ENCODE measurements at places on chromosomes 1 and 21.

- DNase-seq = no peak
Observed at GRCh38 chr1:65729259-65729658, 63.4 kb upstream of the PDE4B start.

DNA sequence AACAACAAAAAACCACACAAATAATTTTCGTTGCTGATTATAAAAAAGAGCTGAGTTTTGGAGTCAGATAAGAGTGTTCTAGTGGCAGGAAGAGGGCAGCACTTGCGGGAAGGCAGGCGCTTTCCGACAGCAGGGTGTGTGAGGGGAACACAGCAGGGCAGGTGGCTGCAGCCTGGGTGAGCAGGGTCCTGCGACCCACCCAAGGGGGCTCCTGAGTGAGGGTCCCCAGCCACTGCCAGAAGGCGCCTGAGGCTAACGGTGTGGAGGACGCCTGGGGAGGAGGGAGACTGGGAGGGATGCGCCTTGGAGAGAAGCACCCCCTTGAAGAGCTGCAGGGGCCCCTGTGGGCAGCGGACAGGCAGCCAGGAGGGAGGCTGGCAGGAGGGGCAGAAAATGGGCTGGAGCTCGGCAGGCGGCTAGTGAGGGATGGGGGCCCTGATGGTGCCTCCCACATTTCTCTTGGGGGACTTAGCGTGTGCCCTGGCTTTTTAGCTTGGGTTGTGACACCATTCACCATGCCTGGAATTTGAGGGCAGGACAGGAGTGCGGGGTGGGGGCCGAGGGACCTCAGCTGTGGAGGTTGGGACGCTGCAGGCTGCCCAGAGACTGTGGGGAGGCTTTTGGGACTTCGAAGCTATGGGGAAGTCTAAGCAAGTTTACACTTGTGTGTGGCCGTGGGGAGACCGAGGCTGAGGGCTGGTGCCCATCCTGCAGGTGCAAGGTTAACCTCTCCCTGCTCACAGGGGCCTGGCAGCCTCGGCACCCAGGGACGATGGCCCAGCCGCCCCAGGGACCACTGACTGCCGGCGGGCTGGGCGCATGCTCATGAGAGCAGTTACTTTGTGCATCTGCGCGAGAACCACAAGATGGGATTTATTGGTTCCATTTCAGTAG lies 111.4 kb downstream of the SIK1 start:
- peak; percentile 22 for DNase-seq

DNA sequence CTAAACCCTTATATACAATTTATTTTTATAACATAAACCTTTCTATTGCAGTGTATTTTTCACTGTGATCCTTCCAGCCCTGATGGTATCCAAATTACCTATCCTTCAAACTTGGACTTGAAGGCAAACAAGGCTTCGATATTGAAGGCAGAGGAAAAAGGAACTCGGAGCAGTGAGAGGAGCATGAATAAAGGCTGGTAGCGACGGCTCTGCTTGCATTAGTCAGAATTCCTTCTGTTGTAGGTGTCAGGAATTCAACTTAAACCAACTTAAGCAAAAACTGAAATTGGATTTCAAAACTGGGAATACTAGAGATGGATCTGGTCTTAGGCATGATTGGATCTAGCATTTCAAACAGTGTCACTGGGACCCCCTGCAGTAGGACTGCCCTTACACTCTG lies 17.8 kb upstream of the SSX2IP start:
- no peak for DNase-seq

DNA sequence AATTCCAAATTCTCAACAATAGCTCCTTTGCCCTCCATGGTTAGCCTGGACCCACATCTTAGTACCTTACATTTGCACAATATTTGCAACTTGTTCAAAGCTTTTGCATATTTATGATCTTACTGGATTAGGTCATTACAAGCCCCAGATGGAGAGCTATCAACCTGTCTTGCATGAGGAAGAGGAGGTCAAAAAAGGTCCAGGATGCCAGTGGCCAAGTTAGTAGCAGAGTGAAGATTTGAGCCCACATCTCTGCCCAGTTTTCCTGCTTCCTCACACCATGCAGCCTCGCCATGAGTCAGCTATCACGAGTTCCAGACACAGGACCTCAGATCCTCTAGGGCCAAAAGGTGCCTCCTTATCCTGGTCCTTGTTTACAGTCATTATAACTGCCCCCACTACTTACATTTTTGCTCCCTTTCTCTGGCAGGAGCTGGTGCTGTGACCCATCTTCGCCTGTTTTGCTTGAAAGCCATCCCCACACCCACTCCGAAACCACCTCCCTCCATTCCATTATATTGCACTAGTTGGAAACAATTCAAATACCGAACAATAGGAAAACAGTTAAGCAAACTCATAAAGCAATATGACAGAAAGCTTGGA lies 5.0 kb upstream of the AHCYL1 start:
- DNase-seq = peak; percentile 91

GRCh38 chr1:60262701-60263100 lies 189.1 kb upstream of the C1orf87 start:
- no peak for DNase-seq

DNA sequence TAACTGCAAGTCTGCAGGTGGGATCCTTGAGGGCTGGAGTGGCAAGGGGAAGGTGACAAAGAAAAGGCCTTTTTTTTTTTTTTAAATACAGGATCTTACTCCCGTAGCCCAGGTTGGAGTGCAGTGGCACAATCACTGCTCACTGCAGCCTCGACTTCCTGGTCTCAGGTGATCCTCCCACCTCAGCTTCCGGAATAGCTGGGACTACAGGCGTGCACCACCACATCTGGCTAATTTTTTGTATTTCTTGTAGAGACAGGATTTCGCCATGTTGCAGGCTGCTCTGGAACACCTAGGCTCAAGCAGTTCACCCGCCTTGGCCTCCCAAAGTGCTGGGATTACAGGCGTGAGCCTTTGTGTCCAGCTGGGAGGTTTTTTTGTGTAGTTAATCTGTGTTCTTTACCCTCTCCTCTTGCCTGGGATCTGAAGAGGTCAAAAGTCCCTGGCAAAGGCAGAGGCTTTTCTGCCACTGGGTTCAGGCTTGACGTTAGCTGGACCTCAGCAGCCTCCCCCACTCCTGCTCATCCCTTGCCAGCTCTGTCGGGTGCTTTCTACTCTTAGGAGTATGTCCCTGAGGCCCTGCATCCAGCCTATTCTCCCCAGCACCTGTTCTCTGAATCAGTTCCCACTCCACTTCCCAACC lies 5.2 kb downstream of the IL6R start:
- DNase-seq = no peak

DNA sequence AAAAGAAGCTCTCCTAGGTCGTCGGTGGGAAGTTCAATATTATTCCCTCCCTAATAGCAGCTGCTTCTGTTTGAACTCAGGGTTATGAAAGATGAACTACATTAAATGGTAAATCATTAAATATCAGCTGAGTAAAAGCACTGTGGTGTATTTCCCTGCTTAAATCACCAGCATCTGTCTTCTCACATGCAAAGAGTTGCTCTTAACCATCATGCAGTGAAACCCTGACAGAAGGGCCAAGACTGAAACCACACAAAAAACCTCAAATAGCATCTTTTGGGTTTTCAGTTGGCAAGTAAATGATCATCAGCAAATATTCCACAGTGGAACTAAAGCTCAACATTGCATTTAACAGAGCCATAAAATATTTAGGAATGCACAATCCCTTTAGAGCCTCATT lies 380.0 kb upstream of the ADGRL2 start:
- DNase-seq = no peak

DNA sequence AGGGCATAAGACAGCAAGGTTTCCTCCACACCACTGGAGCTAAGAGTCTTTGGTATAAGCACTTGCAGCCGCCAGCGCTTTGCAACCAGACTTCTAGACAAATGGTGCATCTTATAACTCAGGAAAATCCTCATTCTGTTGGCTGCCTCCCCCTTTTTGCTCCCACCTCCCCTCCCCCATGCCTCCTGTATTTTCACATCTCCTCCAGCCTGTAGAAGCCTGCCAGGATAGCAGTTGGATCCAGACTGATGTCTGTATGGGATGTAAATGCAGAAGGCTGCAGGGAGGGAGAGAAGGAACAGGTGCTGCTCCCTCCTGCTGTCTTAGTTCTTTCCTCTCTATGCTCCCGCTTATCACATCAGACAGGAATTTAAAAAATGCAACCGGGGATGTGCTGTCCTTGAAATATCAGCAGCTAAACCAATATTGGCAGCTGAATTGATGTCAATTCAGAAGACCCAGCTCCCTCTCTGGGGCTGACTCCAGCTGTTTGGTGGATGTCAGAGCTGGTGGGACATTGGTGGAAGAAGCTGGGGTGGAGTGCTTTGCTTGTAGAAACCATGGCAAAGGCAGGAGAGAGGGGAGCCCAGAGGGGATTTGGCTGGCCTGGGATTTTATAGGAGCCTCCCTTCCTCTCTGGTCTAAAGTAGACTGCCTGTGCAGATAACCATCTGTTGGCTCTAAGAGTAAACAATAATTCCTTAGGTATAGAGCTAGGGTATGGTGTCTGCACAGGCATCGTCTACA lies 53.5 kb downstream of the NFASC start:
- DNase-seq = no peak

DNA sequence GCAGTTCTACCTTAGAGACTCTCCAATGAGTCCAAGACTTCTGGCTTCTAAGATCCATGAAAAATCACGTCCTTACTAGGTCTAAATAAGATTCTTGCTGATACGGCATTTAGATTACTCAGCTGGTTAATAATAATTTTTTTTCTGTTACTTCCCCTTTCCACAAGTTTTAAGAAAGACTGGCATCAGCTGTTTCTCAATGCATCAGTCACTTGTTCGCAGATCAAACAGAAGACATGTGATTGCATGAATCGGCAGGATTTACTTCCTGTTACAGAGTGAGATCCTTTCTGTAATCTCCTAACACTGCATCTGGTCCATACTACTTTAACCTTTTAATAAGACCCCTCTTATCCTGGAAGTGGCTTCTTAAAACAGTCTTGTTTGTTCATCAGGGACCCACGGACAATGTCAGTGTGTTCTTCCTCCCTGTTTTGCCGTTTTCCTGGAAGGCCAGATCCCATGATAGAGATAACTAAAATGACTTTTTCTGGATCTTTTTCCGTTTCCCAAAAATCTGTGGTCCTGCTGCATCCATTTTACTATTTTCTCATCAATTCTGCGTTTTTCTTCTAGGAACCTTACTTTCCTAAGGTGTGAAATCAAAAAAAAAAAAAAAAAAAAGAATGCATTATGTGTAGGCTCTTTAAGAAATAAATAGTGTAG lies 6.1 kb downstream of the NPL start:
- no peak for DNase-seq

DNA sequence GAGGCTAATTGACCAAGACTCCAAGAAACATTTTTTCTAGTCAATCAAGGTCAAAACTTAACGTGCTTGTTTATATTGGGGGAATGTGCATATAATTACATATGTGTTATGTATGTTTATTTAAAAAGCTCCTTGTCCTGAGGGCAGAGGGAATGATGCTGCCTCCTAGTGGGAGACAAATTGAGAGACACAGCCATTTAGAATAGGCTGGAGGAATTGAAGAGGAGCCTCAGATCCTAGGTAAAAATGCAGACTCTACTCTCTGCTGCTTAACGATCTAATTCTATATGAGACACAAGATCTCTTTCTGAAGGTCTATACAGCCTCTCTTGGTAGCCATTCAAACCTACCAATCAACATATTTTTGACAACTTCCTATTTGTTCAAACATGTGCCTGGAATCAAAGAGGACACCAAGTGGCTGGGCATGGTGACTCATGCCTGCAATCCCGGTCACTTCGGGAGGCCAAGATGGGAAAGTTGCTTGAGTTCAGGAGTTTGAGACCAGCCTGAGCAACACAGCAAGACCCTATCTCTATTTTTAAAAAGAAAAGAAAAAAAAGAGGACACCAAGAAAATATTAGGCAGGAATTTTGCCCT lies 136.6 kb upstream of the ZNF648 start:
- DNase-seq = no peak

- no peak for DNase-seq
Observed at GRCh38 chr1:211738691-211739301, 63.4 kb upstream of the NEK2 start.

DNA sequence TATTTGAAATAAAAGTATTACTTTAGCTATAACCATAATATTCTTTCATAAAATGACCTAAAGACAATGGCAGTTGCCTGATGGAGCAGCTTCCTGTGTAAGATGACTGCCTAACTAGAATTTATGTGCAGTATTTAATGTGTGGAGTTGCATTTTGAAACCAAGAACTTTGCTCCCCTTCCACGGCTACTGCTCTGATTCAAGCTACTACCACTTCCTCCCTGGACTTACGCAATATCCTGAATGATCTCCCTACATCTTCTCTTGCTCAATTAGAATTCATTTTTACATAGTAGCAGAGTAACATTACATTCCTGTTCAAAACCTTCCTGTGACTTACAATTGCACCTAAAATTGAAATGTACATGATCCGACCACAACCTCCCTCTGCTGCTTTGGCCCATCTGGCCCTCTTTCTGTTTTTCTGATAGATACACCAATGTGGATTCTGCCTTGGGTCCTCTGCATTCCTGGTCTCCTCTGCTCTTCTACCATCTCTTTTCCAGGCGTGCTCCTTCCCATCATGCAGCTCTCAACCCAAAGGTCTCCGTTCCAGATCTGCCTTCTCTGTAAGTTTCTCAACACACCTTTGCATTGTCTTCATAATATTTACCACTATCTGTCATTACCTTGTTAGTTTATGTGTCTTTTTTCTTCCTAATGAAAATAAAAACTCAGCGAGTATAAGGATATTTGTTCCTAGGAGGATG lies 47.4 kb upstream of the USP25 start:
- peak; percentile 70 for DNase-seq

- no peak for DNase-seq
Observed at GRCh38 chr1:76037324-76037723, 37.2 kb upstream of the ST6GALNAC3 start.

DNA sequence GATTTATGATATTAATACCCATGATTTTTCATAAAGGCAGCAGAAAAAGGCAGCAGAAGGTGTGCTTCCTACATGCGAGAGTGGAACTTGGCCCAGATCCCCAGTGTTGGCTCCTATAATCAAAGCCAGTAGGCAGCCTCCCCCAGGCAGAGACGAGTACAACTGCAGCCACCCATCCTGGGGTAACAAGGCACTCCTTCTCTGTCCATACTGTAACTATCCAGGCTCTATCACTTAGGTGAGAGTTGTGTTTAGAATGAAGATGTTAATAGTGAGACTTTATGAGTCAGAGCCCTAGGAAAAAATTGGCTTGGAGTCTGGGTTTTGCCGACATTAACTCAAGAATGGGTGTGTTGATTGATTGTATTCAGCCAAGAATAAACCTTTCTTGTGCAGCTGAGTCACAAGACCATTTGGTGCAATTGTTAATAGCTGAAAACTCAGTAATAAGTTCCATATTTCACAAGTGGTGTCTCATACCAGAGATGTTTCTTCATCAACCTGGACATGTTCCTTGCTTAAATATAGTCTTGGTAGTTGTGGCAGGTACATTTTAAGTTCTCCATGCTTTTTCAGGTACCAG lies 322.3 kb downstream of the DUSP10 start:
- peak; percentile 85 for DNase-seq
